ENCODE measurements at places on chromosomes 5 and 9.

DNA sequence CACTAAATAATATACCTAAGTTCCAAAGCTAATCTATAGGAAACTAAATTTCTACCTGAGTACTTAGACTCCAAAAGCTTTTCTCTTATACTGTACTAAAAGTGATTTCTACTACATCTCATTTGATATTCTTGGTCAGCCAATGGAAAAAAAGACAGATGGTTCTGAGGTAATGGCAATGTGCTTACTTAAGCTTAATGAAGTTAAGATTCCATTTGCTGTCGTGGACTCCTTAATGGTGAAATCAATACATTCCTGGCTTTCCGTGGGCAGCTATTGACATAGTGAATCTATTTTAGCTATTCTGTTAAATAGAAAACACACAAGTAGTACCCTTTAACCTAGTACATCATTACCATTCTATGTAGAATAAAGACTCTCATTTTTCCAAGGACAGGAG is 1825.6 kb upstream of the CDH9 start:
- DNase-seq = no peak

- no peak for DNase-seq
Measured at GRCh38 chr9:110615498-110615897, 36.0 kb upstream of the SVEP1 start.

- DNase-seq = no peak
Measured at GRCh38 chr5:118628660-118629354, 359.5 kb downstream of the DTWD2 start.

DNA sequence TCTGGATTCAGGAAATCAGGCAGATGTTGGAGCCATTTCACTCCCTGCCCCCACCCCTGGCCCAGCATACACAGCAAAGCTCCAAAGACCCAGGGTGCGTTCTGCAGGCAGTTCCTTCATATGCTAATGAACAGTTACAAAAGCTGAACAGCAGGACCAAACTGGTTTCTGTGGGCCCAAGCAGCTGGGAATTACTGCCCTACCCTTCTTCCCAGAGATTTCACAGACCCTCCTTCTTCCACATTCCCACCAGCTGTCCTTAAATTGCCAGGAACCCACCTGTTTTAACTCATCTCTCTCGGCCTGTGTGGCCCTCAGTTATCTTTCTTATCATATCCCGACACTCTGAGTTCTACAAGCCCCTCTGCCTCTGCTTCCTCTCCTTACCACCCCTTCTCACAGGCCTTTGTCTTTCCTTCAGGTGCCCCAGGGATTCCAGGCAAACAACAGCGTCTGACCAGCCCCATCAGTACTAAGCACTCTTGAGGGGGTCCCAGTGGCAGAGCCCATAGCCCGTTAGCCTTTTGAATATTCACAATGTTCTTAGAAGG is 10.6 kb upstream of the F2RL1 start:
- DNase-seq = no peak

DNA sequence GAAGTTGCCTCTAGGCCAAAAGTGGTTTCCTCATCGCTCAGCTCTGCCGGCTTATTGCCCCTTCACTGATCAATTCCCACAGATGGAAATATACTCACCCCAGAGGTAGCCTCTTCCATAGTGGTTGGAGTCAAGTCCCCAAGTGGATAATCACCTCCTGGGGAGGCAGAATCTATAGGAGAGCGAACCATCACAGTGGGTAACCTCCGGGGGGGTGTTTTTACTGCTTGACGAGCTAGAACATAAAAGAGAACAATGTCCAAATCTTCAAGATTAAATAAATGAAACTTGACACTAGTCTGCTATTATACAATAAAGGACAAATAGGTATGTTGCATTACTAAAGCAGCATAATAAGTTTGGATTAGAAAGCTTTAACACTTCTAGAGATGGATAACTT is 9.3 kb downstream of the BRD8 start:
- DNase-seq = no peak

DNA sequence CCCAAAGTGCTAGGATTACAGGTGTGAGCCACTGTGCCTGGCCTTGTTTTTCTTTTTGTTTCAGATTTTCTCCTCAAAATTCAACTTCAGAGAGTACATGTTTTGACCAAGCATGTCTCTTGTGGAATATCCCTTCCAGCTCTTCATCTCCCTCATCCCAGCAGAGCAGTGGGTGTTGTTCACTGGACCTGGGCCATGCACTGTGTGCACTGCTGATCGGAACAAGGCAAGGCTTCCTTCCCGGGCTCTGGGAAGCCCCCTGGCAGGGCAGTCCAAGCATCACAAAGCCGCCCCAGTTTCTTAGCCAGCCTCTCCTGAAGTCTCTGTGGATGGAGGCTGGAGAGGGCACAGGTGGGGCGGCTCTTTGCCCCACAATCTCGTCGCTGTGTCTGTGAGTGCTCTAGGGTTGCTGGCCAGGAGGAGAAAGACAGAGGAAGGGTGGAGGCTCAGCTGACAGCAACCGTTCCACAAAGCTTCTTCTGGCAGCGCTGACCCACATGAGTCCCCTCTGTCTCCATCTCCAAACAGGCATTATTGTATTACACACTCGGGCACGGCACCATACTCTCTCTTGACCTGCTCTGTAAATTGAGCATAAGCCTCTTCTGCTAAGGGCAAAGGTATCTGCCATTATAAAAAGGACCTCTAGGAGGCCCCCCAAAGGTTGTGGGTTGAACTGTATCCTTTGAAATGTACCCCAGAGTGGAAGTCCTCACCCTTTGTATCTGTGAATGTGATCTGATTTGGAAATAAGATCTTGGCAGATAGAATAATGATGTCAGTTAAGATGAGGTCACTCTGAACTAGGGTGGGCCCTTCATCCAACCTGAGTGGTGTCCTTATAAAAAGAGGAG is 89.6 kb downstream of the TARS1 start:
- DNase-seq = no peak

DNA sequence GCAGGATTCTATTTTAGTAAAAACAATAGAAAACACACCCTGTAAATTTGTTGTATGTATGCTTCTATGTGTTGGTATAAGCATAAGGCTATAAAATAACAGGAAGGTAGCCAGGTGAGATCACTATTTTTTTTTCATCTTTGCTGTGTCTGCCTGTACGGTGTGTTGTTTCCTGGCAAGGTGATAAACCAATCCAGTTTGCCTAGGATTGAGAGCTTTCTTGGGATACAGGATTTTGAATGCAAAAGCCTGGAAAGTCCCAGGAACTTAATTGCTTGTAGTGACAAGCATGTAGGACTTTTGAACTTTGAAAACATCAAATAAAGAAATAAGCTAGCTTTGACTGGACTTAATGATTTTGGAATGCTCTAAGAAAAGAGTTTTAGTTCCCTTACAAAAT is 83.3 kb upstream of the RORB start:
- DNase-seq = no peak

- DNase-seq = no peak
Measured at GRCh38 chr9:107738789-107739188, 249.2 kb upstream of the KLF4 start.

- no peak for DNase-seq
Measured at GRCh38 chr5:13783726-13784125, 160.8 kb downstream of the DNAH5 start.

DNA sequence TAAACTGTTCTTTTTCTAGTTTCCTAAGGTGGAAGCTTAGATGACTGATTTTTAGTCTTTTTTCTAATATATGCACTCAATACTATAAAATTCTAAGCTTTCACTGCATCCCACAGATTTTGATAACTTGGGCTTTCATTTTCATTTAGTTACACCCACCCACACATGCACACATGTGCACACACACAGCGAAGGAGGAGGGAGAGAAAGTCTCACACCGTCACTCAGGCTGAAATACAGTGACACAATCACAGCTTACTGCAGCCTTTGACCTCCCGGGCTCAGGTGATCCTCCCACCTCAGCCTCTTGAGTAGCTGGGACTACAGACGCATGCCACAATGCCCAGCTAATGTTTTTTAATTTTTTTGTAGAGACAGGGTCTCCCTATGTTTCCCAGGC is 96.5 kb downstream of the SMIM23 start:
- no peak for DNase-seq

DNA sequence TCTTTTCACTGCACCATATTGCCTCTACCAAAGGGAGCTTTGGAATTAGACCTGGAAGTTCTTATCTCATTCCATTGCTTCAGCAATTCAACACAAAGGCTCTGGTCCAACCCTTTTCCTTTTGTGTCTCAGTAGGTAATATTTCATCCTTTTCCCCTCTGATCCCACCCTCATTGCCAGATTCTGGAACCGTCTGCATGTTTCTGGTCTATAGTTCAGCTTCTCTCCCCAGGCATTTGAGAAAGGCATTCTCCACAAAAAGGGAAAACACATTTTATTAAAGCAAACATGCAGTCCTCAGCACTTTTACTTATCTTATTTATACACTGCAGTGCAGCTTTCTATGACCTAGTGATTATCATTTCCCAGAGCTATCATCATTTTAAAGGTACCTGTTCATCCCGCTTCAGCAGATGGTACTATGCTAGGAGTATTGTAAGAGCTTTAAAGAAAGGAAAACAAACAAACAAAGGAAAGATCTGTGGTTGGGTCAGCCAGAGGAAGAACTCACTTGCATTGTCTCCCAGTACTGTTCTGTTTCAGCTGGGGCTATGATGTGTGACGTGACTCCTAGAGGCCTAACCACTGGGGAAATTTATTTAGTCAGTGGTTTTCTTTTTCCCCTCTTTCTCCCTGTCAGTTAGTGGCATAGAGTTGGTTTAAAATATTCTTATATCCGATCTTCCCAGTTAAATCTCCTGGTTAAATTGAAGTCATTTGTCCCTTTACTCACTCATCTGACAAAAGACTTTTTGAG is 269.2 kb downstream of the TMEM38B start:
- DNase-seq = no peak

GRCh38 chr5:172839669-172840431 is 5.8 kb downstream of the ERGIC1 start:
- no peak for DNase-seq

All from HuH-7 (cell line).